Stimulated activated CD4-positive, alpha-beta T cell treated with anti-CD3 and anti-CD28 coated beads, Interleukin-15, amount 100 ng/mL, for 24 hours (primary cell): ENCODE measurements at places on chromosomes 5 and 9.

GRCh38 chr5:15452781-15453180 lies 47.2 kb upstream of the FBXL7 start:
- no peak for DNase-seq

DNA sequence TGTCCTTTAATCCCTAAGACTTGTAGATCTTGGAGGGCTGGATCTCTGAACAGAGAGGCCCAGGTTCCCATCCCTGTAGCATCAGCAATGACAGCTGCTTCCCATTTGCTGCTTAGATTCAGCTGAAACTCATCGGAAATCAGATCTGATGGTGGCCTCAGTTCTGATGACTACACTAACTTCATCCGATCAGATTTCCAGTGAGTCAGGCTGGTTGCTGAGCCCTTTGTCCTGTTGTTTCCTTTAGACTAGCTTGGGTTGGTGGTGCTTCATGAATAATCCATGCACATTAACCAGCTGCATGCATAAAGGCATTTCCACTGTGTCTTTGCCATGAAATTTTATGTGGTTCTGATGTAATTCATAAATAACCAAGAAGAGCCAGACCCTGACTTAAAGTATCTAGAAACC lies 195.2 kb upstream of the TUT7 start:
- DNase-seq = no peak

GRCh38 chr5:88109818-88110217 lies 158.8 kb downstream of the TMEM161B start:
- no peak for DNase-seq

GRCh38 chr9:85600675-85601263 lies 141.0 kb downstream of the AGTPBP1 start:
- DNase-seq = no peak

DNA sequence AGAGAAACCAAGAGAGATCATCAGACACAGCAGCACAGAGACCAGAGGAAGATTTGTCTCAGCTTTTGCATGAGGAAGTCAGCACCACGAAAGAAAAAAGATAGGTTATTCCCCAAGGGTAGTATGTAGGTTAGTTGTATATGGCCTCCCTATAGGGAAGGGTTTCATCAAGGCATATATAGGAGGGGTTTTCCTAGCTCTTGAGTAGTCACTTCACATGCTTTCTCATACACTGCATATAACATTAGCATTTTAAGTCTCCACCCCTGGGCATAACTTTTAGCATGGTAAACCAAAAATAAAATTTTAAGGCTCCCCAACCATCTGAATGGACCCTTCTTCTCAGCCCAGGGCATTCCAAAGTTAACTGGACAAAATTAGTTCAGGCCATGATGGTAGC lies 1571.6 kb upstream of the ACO1 start:
- no peak for DNase-seq

DNA sequence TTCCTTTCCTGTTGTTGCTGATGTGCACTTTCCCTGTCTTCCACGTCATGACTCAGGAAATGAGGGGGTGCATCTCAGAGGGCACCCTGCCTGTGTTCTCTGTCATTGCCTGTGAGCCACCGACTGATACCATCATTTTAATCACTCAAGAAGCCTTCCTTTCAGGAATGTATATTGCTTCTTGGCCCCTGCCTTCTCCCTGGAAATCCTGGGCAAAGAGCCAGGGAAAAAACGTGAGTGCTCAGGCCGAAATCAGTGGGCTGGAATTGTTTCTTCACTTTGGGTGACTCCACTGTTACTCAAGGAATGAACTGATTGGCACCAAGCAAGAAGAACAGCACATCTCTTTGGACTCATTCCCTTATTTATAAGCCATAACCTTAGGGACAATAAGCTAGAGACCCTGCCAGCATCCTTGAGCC lies 126.1 kb downstream of the SNX18 start:
- no peak for DNase-seq

- DNase-seq = no peak
Observed at GRCh38 chr5:33297760-33298216, 143.0 kb upstream of the TARS1 start.

GRCh38 chr5:80318212-80318611 lies 1.6 kb upstream of the SPZ1 start:
- DNase-seq = no peak

DNA sequence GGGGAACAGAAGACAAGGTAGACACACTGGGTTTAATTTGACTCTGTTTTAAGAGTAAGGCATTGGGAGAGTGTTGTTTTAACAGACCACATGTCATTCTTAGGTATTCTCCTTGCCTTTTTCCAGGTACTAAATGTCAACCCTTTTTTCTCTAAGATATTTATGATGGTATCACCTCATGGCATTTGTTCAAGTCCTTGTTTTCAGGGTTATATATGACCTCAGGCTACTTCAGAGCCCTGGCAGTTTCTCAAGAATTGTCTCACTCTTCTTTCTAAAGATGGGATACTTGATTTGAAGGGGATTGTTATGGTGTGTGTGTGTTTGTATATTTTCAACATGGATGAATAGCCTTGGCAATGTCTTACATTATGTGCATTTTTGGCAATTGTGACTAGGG lies 131.1 kb upstream of the ACTBL2 start:
- DNase-seq = no peak

GRCh38 chr9:134503301-134504105 lies 138.1 kb upstream of the COL5A1 start:
- no peak for DNase-seq

DNA sequence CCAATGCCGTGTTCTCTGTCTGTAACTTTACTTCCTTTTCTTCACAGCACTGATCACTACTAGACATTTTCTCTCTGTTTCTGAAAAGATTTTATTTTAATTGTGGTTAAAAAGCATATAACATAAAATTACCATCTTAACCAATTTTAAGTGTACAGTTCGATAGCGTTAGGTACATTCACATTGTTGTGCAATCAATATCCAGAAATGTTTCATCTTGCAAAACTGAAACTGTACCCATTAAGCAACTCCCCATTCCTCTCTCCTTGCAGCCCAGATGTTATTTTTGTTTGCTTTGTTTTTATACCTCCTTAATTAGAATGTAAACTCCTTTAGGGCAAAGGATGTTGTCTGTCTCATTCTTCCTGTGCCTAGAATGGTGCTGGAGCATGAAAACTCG lies 47.5 kb downstream of the COL27A1 start:
- no peak for DNase-seq

DNA sequence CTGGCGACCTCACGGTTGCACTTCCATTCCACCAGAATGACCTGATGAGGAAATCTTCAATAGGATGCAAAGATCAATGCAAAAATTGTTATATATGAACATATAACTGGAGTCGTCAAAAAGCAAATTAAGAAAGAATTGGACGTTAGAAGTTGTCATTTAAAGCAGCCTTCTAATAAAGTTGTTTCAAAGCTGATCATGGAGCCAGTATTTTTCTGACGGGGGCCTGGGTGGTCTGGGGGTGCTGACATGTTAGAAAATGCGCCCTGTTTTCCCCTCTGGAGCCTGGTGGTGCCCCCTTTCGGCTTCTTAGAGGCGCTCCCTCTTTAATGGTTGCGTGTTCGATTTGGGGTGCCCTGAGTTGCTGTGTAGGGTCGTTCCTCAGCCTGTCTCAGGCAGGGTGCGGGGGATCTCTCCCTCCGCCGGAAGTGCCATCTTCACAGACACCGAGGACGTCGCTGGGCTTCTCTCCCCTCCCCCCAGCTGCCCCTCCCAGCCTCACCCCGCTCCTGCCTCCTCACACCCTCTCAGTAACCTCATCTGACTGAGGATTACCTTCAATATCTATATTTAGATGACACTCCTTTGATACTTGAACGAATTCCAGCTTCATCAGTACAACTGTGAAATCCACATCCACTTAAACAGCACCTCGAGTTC lies 18.3 kb downstream of the PTGES2 start:
- DNase-seq = no peak

DNA sequence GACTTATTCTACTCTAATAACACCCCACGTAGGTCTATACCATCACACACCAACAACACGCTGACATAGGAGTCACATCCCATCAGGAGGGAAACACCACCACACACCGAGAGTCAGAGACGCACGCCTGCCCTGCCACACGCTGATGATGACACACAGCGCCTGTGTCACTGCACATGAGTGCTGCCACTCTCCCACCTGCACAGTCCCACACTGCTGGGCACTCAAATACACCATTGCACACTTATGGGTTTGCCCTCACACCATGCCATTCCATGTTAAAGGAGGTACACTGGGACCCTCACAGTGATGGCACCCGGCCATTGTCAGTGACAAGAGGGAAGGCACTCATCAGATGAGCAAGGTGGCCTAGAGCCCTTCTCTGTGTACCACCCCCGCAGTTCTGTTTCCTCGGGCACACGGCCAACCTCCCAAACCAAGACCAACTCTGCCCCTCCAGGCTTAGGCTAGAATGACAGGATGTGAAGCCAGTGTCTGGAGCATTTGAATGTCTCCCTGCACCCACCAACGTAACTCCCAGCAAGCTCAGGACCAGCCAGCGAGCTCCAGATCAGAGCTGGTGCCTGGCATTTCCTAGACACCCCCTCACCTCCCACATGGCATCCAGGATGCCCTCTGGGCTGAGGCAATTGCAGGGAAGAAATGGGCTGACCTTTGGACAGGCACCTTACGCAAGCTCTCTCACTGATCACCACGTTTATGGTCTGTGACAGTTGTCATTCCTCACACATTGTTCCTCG lies 3.6 kb upstream of the CPLX2 start:
- DNase-seq = peak; percentile 25

GRCh38 chr5:136655468-136655867 lies 290.1 kb upstream of the TRPC7 start:
- DNase-seq = no peak

- no peak for DNase-seq
Observed at GRCh38 chr5:3339092-3339797, 256.4 kb upstream of the IRX1 start.

DNA sequence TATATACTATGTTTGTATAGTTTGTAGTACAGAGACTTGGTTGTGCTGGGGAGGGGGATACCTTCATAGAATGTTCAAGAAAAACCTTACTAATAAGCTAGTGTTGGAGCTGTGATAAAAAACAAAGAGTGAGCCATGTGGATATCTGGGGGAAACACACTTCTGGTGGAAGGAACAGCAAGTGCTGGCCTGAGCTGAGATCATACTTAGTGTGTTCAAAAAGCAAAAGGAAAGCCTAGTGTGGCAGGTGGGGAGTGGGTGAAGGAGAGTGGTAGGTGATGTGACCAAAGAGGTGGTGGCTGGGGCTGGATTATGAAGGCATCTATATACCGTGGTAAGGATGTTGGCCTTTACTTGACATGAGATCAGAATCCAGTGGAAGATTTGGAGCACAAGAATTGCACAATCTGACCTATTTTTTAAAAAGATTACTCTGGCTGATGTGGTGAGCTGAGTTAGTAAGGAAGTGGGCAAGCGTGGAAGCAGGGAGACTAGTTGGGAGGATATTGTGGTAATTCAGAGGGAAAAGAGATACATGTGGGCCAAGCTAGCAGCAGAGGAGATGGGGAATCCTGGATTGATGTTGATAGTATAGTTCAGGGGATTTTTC lies 26.6 kb downstream of the PALM2AKAP2 start:
- no peak for DNase-seq

- peak; percentile 66 for DNase-seq
Observed at GRCh38 chr5:159094745-159095144, 5.0 kb downstream of the EBF1 start.

- no peak for DNase-seq
Observed at GRCh38 chr5:28065656-28066055, 1027.3 kb upstream of the CDH9 start.

DNA sequence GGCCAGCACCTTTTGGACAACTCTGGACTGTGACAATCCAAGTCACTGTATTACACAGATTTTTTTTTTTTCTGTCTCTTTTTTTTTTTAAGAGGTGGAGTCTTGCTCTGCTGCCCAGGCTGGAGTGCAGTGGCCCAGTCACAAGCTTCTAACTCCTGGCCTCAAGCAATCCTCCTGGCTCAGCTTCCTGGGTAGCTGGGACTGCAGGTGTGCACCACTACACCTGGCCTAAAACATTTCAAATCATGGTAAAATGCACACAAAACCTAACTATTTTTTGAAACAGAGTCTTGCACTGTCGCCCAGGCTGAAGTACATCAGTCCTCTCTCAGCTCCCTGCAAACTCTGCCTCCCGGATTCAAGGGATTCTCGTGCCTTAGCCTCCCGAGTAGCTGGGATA lies 7.2 kb upstream of the N4BP3 start:
- DNase-seq = no peak

DNA sequence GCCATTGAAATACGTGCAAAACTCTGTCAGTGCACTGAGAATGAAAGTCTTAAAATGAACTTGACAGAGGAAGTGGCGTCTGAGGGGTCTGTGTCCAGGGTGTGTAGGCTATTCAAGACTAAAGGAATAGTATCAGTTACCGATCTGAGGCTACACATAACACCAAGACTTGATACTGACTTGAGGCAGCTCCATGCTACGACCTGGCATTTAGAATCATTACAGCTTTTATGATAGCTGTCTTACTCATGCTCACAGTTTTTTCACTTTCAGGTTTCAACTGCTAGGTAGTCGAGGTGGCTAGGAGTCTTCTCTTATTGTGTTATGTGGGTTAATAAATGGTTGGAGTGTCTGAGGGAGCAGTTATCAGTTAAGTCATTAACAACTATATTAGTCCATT lies 92.8 kb upstream of the SLCO6A1 start:
- peak; percentile 14 for DNase-seq

DNA sequence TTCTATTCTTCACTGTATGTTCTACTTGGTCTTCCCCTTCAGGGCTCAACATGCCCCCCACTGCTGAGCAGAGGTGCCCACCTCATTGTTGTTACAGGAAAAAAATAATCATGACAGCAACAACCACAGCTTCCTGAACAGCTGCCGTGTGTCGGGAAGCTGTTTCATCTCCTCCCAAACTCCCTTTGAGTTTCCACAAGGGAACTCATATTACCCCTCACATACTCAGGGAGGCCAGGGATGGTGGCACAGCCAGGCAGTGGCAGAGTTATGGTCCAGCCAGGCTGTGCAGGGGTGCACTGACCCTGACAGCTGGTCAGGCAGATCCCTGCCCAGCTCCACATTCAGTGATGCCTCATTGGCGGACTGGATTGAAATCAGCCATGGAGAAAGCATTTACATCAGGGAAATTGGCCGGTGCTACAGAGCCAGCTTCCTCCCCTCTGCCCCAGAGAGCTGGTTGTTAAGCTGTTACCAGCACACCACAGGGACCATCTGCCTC lies 37.3 kb downstream of the SARDH start:
- DNase-seq = no peak

GRCh38 chr9:69264526-69264925 lies 60.5 kb upstream of the ENTREP1 start:
- DNase-seq = no peak
